Dermis blood vessel endothelial cell (primary cell): ENCODE measurements at places on chromosomes 3 and 15.

DNA sequence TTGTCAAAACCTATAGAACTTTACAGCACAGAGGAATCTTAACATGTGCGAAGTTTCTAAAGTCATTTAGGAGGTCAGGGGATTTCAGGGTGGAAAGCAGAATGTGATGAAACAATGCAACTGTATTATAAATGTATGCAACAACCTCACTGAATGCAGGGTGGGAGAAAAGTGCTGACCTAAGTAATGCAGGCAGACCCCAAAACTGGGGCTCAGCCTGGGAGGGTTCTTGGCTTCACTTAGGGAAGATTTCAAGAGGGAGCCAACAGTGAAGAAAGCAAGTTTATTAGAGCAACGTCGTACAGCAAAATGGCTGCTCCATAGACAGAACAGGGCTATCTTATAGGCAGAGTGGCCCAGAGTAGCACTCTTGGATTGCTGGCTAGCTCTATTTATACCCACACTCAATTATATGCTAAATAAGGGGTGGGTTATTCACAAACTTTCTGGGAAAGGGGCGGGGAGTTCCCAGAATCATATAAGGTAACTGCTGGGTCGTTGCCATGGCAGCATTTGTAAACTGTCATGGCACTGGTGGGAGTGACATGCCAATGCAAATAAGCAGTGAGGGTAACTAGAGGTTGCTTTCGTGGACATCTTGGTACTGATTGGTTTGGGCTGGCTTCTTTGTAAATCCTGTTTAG is 14.2 kb upstream of the CAND2 start:
- no peak for DNase-seq

- no peak for DNase-seq
These were observed 1.1 kb upstream of the VIPR1 start for GRCh38 chr3:42501321-42501680.

- peak; percentile 44 for DNase-seq
These were observed 73.8 kb downstream of the BDH1 start for GRCh38 chr3:197482001-197482400.

DNA sequence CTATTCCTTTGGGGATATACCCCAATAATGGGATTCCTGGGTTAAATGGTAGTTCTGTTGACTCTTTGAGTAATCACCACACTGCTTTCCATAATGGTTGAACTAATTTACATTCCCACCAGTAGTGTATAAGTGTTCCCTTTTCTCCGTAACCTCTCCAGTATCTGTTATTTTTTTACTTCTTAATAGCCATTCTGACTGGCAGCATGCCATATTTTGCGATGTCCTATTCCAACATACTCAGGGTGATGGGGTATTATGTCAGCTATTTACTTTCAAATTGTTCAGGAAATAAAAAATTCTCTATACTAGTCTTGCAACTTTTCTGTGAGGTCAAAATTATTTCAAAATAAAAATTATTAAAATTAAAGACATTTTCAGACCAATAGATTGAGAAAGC is 9.1 kb upstream of the PARP14 start:
- no peak for DNase-seq

GRCh38 chr3:74537164-74537563 is 77.3 kb downstream of the CNTN3 start:
- DNase-seq: no peak

GRCh38 chr3:60752809-60753208 is 498.4 kb downstream of the FHIT start:
- DNase-seq: no peak

DNA sequence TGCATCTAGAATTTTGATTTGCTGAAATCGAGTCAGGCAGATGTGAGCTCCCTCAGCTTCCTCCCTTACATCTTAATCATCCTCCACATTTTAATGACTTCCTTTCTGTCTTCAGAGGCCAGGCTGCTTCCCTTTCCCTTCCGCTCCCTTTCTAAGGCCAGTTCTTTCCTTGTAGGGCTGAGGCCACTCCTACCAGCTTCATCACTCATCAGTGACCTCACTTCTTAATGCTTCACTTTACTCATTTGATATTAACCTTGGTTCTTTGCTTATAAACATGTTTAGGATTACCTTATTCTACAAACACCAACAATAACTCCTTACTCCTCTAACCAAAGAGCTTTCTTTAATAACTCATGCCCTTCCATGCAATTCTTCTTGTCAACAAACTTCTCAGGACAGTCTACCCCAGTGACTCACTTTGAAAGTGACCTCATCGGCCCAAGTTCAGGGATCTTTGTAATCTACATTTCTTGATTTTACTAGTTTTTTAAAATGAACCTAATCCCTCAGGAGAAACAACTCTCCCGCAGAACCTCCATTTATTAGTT is 23.9 kb downstream of the ILDR1 start:
- DNase-seq: peak; percentile 83

DNA sequence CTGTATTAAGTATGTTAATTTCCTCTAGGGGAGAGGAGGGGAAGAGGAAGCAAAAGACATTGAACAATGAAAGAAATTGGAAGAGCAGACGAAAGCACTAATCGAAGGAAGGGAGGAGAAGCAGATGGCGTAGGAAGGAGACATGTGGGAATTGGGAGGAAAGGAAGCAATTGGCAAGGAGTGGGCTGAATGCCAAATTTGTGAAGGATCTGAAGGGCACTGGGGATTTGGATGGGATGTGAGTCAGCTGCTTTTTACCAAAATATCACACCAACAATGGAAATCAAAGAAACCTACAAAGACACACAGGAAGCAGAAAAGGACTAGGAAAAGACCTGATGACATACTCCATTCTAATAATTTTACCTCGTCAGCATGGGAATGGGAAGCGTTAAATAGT is 1029.8 kb downstream of the ROBO1 start:
- no peak for DNase-seq

GRCh38 chr3:168251371-168251770 is 155.6 kb upstream of the GOLIM4 start:
- DNase-seq: no peak

- no peak for DNase-seq
These were observed 11.0 kb downstream of the KAT2B start for GRCh38 chr3:20051123-20051806.

- DNase-seq: no peak
These were observed 542.5 kb upstream of the UBE2E2 start for GRCh38 chr3:22660606-22661005.

DNA sequence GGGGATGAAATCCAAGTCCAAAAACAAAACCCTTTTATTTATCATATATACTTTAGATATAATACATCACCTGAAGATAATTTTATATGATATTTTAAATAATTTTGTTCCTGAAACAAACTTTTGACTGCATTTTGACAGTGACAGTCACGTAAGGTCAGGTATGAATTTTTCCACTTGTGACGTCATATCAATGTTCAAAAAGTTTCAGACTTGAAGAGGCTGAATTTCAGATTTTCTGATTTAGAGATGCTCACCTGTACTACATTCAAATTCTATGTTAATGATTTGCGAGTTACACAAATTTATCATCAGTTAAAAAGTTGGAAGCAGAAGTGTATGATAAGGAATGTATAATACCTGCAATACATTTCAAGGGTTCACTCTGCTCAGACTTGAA is 136.1 kb upstream of the EPHA6 start:
- no peak for DNase-seq

GRCh38 chr3:19527746-19528145 is 379.4 kb downstream of the KCNH8 start:
- DNase-seq: no peak

- DNase-seq: peak; percentile 60
These were observed 975 bp upstream of the FOXP1 start for GRCh38 chr3:71584394-71585011.

DNA sequence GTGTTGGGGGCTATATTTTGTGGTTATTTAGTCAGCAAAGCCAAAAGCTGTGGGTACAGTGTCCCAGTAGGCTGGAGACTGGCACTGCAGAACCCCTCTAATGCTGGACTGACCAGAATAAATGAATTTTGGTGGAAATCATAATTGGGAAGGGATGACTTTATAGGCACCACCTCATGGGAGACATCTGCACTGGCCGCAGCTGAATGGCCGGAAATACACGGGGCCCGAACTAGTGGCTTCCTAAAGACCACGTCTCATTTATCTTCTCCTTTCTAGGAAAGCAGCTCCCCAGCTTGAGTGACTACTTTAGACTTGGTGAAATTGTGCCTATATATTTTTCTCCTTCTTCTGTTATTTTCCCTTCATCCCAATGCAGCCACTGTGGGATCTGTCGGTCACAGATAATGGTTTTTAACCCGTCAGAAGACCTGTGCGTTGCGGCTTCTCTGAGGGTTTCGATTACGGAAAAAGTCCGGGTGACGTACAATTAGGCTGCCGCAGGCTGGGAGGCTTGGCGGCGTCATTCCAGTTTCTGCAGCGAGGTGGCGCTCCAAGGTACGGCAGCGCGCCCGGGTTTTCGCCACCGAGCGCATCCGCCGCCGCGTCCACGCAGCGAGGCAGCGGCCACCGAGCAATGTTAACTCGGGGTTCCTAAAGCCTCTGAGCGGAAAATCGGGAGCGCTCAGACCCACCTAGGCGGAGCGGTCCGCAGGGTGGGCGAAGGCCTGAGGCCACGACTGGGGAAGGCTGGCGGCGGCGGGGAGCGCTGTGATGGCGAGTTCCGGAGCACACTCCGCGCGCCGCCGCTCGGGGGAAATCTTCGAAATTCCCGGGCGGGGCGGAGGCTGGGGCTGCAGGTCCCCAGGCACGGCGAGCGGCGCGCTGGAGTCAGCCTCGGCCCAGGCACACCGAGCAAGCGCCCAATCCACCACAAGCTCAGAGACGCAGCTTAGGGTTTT is 26.3 kb downstream of the NR2F2 start:
- DNase-seq: peak; percentile 93

GRCh38 chr3:14959359-14959943 is 12.1 kb downstream of the NR2C2 start:
- DNase-seq: no peak

GRCh38 chr15:65287520-65287855 is 805 bp upstream of the PARP16 start:
- peak; percentile 19 for DNase-seq

- no peak for DNase-seq
These were observed 20.4 kb downstream of the BHLHE40 start for GRCh38 chr3:4999531-5000184.

GRCh38 chr3:111917300-111917699 is 58.2 kb downstream of the PHLDB2 start:
- DNase-seq: peak; percentile 93

GRCh38 chr3:130850044-130850797 is 43.7 kb upstream of the ATP2C1 start:
- no peak for DNase-seq

DNA sequence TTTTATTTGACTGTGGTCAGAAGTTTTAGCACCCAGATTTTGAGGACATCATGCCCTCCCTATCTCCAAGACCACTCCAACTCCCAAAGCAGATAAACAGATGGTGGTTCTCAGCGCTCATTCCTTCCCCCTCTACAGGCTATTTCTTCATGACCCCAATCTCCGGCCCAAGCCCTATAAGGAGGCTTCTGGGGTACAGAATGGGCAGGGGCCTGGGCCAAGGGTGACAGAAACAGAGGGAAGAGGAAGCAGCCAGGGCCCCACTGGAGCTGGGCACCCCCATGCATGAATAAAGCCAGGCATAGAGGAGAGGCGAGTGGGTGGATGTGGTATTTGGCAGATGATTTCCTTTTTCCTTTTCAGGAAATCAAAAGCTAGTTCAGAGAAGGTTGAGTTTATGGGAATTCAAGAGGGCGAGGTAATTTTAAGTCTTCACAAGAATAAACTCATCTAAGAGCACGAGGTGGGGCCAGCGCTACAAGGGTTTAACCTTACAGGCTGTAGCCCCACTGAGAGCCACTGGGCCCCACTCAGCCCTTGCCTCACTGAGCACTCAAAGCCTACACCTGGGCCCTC is 104.8 kb upstream of the HERC1 start:
- DNase-seq: peak; percentile 43
